ENCODE measurements at places on chromosomes 4 and X.

DNA sequence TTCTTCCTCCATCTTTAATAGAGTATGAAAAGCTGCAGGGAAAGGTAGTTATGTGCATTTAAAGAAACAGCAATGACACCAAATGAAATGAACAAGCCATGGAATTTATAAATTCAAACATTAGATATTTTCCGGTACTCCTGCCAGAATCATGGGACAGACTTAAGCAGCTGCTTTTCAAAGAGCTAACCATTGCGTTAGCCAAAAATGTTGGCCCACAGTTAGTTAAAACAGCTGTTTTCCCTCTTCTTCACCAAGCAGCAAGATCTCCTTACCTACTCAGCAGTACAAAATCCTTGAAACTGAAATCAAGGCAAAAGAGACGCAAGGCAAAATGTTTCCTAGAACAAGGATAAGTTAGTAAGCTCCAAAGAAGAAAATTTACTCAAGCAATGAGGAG lies 64.0 kb downstream of the MANBA start:
- no peak for DNase-seq

GRCh38 chrX:10519761-10520160 lies 100.6 kb downstream of the MID1 start:
- no peak for DNase-seq

DNA sequence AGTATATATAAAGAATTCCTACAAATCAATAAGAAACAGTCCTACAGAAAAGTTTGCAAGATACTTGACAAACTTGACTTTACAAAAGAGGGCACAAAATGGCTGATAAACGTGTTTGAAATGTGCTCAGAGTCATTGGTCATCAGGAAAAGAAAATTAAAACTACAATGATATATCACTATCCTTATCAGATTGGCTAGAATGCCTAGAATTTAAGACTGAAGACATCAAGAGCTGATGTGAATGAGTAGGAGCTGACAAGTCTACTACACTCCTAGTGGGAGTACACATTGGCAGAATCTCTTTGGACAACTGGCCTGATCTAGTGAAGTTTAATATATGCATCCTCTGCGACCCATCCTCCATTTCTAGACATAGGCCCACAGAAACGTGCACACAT lies 10.3 kb upstream of the DCTD start:
- no peak for DNase-seq

DNA sequence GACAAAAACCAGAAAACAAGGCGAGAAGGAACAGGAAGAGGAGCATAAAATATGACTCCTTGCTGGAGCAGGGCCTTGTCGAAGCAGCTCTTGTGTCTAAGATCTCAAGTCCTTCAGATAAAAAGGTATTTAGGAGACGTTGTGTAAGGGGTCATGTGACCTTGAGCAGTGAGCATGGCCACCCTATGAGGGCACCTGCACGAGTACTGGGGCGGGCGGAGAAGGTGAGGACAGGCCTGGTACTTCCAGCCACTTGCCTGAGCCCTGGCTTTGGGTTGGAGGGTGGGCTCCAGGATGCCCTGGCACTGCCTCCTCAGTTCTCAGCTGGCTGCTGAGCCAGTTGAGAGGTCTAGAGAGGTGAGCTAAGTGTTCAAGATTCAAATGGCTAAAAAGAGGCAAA lies 29.9 kb downstream of the NSD2 start:
- DNase-seq: no peak

- DNase-seq: no peak
Measured at GRCh38 chr4:183429489-183429888, 14.9 kb upstream of the CDKN2AIP start.

DNA sequence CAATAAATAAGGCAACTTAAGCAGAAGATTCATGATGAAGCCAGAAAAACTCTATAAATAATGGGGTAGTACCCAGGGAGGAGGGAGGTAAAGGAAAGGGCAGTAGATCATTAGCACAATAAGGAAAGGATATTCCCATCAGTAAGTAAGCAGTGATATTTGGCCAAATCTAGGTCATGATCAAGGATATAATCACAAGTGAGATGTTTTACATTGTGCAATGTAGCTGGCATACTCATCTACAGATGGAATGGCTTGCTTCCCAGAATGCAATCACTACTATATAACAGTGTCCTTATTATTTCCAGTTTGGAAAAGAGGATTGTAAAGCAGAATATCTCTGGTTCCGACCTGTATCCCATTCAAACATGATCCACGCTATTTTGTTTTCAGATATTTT lies 483.4 kb downstream of the RPA4 start:
- DNase-seq: no peak

DNA sequence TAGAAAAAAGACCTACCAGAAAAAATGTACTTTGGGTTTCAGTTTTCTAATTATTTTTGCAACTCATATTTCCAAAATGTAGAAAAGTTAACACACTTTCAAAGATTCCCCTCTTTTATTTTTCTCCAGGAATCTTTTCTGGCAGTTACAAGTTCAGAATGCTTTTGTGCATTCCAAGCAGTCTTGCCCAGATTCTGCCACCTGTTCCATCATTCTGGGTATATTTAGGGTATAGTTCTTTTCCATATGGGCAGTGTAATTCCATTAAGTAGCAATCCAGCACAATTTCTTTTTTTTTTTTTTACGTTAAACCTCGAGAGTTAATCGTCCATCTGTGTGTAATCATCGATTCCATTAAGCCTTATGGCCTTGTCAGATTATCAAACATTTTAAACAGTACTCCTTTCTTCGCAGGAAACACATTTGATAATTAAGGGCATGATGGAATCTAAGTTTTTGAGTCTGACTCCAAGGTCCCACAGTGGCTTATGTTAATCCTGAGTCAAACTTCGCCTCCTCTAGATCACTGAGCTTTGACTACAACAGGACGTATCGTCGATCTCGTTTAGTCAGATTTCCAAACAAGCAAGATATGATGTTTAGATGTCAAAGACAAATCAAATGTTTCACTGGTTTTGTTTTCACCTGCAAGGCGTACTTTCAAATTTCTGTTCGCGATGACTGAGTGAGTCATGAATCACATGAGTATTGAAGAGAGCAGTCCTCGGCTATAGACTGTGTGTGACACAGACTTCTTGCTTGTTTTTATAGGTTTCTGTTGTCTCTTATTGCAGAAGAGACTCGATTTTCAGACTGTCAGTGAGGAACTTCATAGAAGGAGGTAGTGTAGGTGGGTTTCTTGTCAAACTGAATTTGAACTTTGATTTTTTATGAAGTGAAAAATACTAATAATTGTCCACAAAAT lies 118.9 kb upstream of the GK2 start:
- no peak for DNase-seq
